ENCODE measurements at places on chromosomes 12 and 14.

DNA sequence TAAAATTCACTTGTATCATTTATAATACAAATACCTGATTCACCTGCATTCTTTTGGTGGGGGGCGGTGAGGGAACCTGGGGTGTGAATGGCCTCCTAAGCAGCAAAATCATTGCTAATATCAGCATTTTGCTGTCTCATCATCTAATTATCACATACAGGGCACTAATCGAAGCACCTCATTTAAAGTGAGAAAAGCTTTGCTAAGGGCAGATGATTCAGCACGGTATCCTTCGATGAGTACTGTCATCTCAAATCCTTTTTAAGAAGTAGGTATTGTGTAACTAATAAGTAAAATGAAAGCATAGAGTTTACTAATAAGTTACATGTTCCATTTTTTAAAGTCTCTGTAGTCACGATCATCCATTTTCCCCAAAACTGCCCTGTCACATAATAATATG, 278.1 kb upstream of the SOX5 start:
- no peak for DNase-seq

DNA sequence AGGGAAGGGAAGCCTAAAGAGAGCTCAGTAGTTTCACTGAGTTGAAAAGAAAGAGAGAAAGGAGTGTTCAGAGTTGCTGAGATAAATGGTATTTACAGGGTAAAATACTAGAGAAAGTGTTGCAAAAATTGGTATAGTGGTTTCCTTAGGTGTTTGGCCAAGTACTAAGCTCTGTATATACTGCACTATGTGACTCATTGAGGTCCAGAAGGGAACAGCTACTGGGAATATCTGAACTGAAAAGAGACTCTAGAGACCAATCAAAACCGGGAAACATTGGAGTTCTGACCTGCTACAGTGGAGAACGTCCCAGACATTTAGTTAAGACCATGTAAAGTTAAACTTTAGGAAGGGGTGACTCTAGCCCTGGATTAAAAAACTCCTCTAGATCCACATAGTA, 42.7 kb upstream of the ALX1 start:
- no peak for DNase-seq

DNA sequence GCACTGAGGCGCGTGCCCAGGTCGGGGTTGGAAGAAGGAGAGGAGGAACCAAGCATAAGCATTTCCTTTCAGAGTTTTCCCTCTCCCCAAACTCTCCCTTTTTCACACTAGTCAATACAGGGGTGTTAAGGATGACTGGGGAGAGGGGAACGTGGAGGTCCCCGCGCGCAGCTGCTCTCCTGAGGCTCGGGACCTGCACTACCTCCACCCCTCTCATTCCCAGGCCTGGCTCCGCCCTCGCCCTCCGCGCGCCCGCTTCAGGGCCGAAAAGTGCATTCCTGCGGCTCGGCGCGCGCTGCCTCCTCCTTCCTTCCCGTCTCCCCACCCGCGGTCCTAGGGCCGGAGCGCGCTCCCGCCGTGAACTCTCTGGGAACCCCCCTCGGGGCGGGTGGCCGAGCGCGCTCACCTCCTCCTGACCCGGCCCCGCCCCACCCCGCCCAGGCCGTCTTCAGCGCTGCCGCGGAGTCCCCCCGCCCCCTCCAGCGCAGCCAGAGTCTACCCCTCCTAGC, 11.3 kb downstream of the RARG start:
- peak; percentile 72 for DNase-seq

- DNase-seq, result no peak
Observed at GRCh38 chr14:85528080-85528896, 1.7 kb upstream of the FLRT2 start.

- DNase-seq, result no peak
Observed at GRCh38 chr12:77980782-77981181, 150.1 kb downstream of the NAV3 start.
